ENCODE measurements at places on chromosomes 11 and 22.

- no peak for DNase-seq
Measured at GRCh38 chr11:126687477-126687876, 313.1 kb downstream of the KIRREL3 start.

DNA sequence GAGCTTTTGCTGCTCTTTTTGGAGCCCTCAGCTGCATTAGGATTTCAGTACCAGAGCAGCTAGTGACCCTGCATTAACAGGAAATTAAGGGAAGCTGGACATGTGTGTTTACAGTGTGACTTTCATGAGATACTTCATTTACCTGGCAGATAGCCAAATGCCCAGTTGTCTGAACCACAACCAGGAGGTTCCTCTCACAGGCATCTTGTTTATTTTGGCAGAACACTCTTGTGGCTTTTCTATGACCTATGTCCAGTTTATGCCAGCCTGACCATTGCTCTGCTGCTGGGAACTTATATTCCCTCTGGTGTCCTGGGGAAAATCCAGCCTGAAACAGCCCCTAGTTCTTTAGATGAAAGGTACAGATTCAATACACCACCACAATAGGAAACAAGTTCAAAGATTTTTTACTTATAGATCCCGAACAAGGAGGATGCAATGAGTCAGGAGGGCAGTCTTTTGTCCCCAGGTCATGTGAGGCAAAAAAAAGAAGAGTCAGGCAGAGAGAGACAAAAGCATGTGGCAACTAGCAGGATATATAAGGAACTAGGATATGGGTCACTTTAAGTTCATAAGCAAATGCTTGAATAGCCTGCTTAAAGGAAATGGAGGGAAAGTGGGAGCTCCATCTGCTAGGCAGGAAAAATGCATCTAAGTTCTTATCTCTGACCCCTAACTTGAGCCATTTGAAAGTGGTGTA is 379.3 kb downstream of the INSC start:
- no peak for DNase-seq

- no peak for DNase-seq
Measured at GRCh38 chr22:22884888-22885840, 2.5 kb upstream of the IGLL5 start.

DNA sequence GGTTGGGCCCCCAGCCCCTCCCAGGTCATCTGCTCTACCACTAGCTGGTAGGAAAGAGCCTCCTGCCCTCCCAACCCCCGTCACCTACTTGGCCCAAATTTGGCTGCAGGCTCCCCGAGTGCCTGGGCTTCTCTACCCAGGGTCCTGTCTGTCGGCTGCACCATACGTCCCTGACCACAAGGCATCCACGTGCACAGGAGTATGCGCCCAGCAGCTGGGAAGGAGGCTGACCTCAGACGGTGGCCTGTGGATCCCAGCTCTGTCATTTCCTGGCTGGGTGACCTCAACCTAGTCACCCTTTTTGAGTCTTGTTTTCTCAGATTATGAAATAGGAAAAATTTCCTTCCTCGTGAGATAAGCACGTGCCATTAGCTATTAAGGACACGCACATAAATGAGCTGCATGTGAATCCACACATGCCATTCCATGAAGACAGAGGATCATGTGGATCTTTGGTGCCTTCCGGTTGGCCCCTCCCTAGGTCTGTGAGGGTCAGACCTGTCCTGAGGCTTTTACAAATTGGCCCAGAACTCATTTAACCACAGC is 13.7 kb downstream of the CYB561A3 start:
- no peak for DNase-seq

DNA sequence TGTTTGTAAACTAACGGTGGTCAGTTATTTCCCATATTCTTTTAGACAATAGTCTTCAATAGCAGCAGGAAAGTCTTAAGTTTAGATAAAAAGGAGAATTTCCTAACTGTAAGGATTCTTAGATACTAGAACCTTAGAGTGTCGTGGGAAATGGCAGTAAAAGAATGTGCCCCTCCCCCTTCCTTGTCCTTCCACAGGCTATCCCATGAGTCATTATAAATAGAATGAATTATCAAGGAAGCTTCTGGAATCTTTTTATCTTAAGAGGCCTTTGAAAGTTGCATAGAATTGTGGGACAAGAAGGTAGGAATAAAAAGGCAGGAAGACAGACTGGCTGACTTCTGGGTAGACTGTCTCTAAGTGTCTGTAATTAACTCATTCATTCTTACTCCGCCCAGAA is 165.2 kb upstream of the TBCEL start:
- no peak for DNase-seq

DNA sequence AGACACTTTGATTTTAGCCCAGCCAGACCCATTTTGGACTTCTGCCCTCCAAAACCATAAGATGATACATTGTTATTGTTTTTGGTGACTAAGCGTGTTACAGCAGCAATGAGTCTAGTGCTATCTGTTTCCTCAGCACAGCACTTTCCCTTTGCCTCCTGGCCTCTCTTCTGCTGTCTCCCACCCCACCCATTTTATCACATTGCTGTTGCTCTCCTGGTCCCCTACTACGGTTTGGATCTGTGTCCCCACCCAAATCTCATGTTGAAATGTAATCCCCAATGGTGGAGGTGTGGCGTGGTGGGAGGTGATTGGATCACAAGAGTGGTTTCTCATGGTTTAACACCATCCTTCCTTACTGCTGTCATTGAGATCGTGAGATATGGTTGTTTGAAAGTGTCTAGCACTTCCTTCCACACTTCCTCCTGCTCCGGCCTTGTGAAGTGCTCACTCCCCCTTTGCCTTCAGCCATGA is 59.8 kb upstream of the CD82 start:
- no peak for DNase-seq

GRCh38 chr11:65918211-65919140 is at the start of gene C11orf68:
C11orf68 (minus strand) TSS chr11:65919062; CDS start chr11:65919031, 31 bp downstream.
- no peak for DNase-seq

DNA sequence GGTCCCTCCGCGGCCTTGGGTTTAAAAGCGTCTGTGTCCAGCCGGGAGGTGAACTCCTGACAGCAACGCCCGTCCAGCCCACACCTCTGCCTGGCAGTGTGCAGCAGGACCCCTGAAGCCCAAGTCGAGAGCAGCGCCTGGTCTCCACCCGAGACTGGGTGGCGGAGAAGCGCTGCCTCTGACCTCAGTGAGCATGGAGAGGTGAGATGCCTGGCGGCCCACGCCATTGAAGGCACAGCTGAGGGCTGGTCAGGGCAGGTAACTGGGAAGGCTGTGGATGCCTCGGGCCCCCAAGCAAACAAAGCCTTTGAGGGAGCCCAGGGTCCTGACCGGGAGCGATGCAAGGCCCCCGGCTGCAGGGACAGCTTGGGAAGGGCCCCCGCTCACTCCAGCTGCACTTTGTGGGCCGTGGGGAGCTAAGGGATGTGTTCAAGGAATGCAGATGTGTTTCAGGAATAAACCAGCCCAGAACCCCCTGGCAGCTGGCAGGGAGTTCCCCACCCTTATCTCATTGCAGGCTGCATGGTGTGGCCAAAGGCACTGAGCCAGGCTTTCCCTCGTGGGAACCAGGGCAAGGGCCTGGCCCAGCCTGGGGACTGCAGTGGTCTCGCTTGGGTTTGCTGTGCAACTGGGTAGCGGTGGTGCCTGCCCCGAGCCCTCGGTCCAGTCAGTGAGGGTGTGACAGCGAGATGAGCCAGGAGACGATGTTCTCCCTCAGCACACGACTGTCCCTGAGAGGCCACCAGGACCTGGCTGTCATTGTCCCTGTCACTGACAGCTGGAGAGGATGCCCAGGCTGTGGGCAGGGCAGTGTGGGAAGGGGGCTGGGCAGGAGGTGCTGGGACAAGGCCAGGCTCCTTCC is 92.5 kb downstream of the WNT7B start:
- DNase-seq = no peak

DNA sequence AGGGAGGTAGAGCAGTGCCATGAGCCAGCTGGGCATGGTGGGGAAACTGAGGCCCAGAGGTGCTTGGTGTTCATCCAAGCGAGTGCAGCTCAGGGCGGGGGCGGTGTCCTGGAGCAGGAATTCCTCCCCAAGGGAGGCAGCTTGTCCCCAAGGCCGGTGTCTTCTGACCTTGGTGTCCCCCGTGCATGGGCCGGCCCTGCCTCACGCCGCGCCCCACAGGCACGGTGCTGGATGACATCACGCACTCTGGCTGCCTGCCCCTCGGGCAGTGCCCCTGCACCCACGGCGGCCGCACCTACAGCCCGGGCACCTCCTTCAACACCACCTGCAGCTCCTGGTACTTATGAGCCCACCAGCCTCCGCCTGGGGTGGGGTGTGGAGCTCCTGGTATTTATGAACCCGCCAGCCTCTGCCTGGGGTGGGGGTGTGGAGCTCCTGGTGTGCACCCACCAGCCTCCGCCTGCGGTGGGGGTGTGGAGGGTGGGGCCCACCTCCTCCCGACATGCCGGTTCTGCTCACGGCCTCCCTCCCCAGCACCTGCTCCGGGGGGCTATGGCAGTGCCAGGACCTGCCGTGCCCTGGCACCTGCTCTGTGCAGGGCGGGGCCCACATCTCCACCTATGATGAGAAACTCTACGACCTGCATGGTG is 6.7 kb downstream of the MUC5B start:
- no peak for DNase-seq

- DNase-seq = no peak
Measured at GRCh38 chr11:99766811-99767210, 746.1 kb downstream of the CNTN5 start.

DNA sequence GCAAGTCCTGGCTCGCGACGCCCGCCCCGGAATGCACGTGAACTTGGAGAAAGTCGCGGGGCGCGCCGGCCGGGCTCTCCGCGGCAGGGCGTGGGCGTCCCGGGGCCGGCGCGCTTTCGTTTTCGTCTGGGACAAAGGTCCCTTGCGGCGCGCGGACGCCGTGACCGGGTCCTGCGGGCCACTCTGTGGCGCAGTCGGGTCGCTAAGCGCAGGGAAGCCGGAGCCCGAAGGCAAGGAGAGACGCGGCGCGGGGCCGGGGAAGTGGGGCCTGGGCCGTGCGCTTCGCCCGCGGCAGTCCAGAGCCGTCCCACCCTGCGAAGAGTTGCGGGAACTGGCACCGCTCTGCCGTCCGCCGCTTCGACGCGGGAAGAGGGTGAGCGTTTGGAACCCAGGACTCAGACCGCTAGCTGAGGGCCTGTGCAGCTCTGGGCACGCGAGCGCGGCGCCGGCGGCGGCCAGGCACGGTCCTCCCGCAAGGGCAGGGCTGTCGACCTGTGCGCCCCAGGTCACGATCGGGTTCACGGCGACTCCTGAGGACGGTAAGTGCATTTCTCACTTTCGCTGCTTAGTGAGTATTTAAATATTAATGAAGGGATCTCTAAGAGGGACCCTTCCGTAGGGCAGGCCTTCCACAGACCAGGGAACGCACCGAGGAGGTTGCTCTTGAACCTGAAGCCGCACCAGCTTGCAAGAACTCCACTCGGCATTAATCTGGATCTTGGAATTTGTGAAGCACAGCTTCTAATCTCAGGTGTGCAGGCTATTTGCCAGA is 78.0 kb upstream of the PPARA start:
- DNase-seq = no peak

- peak; percentile 5 for DNase-seq
Measured at GRCh38 chr11:112961146-112961668, at the start of gene NCAM1. NCAM1 (plus strand) TSS chr11:112961420.

GRCh38 chr11:117595440-117595839 is 201.6 kb downstream of the DSCAML1 start:
- no peak for DNase-seq

- DNase-seq = no peak
Measured at GRCh38 chr22:21718499-21718898, 17.1 kb downstream of the YPEL1 start.

DNA sequence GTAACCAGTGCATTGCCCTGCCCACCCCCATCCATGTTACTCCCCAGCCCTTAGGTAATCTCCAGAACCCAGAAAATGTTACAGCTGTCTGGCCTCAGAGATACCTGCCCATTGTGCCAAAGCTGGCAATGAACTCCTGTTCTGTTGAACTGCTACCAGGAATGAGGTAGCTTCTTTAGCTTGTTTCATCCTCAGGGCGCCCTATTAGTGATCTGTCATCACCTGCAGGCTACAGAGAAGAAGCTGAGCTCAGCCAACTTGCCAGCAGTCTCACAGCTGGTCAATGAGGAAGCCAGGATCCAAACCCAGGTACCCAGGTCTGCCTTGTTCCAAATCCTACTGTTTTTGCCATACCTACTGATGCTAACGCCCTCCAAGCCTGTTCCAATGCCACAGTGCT is 88.7 kb downstream of the GALNT18 start:
- no peak for DNase-seq

GRCh38 chr11:92667486-92668152 is 301.8 kb upstream of the MTNR1B start:
- DNase-seq = no peak

DNA sequence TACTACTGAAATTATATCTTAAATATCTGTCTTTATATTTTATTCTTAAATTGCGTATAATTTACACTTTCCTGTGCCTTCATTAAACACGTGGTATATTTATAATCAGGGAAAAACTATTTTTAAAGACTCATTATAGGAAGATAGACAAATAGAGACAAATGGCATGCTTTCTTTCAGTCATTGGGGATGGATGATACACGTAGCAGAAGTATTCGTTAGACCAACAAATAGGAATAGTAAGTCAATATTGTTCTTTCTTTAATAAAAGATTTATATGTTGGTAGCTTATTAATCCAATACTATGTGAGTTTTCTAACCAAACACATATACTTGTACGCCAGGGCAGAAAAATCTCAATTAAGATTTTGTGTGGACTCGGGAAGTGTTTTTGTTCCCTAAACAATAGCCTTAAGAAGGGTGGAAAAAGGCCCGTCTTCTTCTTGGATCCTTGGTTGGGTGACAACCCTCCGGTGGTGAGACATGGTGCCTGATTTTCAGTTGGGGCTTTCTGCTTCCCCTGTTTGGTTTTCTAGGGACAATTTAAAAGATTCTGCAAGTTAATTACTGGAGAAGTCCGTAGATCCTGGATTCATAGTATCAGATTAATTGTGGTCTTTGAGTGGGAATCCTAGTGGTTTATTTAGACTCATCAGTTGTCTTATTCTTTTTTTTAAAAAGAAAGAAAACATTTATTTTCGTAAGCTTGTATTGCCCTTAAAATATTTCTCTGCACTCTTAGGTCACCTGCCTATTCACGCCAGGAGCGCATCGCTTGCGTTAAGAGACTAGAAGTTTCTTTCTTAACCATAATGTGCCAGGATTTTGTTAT is 83.5 kb upstream of the WNT7B start:
- no peak for DNase-seq

DNA sequence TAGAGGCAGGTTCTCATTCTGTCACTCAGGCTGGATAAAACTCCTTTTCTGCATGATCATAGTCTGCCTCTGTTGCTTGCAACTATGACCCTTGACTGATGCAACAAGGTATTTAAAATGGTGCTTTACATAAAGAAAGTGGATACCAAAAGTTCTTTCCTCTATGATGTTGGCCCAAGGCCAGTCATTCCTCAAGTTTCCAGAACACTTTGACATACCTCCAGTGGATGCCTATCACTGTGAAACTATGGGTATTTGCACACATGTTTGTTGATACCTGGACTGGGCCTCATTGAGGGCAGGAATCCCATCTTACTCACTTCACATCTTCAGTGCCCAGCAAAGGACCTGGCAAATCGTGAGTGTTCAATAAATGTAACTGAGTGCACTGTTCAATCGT is 159.0 kb upstream of the ZC3H12C start:
- DNase-seq = no peak

GRCh38 chr22:24803064-24803542 is 2.9 kb upstream of the SGSM1 start:
- DNase-seq = no peak

GRCh38 chr11:130574740-130575139 is 126.3 kb downstream of the ADAMTS15 start:
- DNase-seq = no peak

- no peak for DNase-seq
Measured at GRCh38 chr11:87372065-87372464, 334.3 kb downstream of the TMEM135 start.
